ENCODE measurements at places on chromosomes 6 and 20.

- no peak for DNase-seq
Measured at GRCh38 chr6:5967594-5967993, 39.1 kb downstream of the NRN1 start.

GRCh38 chr20:46987001-46987400, 92.4 kb downstream of the EYA2 start:
- DNase-seq, result no peak

GRCh38 chr6:1747003-1747402, 137.3 kb downstream of the FOXC1 start:
- DNase-seq, result no peak

GRCh38 chr6:40520678-40521077, 66.5 kb downstream of the LRFN2 start:
- no peak for DNase-seq

DNA sequence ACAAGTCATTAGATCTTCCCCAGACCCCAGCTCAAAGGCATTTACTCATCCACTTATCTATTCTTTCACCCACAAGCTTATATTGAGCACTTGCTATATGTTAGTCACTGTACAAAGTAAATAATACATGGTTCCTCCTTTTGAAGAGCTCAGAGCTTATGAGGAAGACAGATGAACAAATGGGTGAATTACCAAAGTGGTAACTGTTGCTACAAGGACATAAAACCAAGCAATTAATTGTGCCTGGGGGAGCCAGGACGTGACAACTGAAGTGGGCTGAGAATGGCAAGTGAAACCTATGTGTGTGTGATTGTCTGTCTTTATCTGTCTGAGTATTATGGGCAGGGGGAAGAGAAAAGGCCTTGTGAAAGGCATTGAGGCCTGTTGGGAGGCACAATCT, 45.6 kb upstream of the AKIRIN2 start:
- no peak for DNase-seq

- no peak for DNase-seq
Measured at GRCh38 chr20:5261763-5262162, 55.0 kb downstream of the PROKR2 start.

GRCh38 chr6:126914801-126915200, 203.7 kb upstream of the RSPO3 start:
- DNase-seq, result no peak

DNA sequence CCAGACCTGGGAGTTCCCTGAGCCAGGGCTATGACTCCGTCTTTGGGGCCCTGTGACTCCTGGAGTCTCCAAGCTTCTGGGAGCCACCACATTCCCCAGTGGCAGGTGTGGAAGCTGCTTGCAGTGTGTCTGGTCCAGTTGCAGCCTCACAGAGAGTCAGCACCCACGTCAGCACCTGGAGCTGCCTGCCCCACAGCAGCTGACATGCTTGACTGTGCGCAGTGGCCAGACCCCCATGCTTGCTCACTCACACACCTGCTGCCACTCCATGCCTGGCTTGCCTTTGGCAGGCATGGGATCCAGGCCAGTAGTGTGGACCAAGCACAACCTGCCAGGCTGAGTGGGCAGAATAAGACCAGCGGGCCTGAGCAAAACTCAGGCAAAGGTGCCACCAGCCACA, 31.0 kb upstream of the ASIP start:
- DNase-seq, result no peak

GRCh38 chr6:109672175-109672574, 18.8 kb downstream of the AK9 start:
- DNase-seq, result no peak

DNA sequence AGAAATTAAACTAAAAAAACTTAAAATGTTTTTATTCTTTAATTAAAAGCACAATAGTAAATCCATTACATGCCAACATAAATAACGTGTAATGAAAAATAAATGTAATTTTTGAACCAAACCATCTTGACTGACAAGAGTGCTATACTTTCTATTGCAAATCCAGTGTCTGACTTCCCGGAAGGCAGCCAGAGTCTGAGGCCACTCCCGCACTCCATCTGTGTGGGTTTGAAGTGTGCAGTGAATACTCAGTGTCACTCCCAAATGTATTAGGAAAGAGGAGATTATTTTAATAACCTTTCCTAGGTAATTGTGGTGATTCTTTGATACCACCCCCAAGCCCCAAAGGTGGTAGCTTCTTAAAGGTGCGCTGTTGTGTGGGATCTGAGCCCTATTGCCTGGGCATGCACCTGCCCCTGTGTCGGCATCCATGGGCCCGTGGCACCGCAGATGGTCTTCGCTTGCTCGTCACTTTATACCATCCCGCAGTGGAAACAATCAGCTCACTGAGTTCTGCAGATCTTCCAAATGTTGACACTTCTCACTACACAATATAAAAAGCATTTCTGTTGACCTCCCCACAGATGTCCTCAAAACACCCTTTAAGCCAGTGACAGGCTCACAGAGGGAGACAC, 391.2 kb downstream of the THBS2 start:
- no peak for DNase-seq

GRCh38 chr6:12884983-12885382, 168.4 kb downstream of the PHACTR1 start:
- DNase-seq, result no peak

DNA sequence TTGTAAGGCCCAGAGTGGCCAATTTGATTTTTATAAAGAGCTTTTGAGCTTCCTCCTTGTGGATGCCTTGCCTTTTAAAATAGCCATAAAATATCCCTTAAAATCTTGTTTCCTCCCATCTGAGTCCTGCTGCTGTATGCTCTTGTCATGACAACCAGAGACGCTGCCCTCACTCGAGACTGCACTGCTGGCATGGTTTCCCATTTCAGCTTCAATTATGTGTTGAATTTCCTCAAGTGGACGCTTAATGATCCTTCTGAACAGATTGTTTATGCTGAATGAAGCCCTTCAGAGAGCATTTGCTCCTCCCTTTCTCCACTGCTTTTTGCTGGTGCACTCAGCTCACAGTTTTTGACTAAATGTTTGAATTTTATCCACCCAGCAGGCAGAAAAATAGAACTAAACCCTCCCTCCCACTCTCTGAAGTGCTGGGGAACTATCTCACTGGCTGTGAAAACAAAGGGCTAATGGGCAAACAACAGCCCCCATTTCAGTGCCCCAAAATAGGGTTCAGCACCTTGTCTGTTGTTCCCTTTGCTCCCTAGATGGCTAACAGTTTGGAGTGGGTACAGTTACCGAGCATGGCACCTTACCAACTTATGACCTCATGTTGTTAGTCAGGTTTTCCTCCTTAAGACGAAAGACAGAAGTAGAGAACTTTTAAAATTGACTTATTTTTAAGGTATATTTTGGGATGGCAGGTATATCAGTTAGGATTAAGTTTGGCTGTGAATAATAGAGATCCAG, 45.5 kb upstream of the RNF8 start:
- DNase-seq, result no peak

- no peak for DNase-seq
Measured at GRCh38 chr6:766625-767024, 73.7 kb upstream of the EXOC2 start.

DNA sequence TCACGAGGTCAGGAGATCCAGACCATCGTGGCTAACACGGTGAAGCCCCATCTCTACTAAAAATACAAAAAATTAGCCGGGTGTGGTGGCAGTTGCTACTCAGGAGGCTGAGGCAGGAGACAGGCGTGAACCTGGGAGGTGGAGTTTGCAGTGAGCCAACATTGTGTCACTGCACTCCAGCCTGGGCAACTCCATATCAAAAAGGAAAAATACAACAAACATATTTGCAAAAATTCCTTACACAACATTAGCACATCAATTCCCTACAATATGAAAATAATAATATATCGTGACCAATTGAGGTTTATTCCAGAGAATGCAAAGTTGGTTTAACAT, 38.8 kb upstream of the PLEKHG1 start:
- no peak for DNase-seq

GRCh38 chr6:447381-448165, 56.0 kb downstream of the IRF4 start:
- no peak for DNase-seq

DNA sequence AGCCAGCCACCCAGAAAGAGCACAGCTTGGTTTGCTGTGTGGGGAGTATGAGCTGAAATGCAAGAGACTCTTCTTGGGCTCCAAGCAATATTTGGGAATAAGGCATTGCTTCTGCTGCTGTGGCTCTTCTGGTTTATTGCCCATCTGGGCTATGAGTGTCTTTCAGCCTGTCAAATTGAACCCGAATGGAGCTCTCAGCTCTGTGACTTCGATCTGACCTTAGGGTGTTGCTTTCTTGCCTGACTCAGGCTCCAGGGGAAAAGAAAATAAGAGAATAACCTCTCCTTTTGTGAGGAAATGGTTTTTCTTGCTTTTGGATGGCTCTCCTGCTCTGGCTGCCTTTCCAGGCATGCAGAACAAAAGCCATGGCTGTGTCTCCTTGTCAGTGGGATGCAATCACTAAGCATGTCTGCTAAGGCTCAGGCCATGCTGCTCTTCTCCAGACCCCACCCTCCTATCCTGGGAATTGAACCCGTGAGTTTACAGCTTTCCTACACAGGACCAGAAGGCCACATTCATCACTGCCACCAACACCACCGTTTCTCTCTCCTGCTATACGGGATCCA, 169.4 kb upstream of the JAG1 start:
- no peak for DNase-seq

DNA sequence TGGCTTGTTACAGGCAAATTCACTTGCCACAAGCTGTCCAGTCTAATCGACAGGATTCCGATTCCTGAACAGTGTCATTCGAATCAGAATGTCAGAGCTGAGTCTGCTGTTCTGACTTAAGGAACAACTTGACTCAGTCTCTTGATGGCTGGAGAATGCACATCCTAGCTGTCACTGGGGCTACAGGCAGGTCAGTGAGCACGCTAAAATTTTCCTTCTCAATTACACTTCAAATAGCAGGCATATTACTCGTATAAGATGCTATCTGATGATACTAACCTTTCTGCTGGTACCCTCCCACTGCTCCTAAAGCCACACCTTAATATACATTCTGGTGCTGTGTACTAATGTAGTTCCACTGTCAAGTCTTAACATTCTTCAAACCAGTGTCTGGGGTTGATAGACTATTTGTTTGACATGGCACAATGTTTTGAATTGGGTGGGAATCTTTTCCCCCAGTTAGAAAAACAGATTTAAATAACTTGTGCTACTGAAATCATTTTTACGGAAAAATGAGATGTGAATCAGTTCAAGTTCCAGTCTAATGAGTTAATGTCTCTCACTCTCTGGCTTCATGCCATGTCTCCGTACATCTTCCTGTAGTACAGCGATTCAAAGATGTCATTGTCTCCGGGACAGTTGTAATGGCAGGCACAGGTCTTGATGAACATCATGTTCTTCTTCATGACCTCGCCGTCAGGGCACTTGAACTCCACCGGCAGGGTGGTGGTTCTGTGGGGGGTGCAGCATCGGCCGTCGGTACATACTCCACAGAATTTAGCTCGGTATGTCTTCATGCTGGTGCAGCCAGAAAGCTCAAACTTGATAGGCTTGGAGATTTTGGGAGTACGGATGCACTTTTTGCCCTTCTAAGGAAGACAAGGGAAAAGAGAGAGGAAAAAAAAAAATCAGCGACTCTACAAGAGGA, 2.2 kb downstream of the CCN2 start:
- no peak for DNase-seq

DNA sequence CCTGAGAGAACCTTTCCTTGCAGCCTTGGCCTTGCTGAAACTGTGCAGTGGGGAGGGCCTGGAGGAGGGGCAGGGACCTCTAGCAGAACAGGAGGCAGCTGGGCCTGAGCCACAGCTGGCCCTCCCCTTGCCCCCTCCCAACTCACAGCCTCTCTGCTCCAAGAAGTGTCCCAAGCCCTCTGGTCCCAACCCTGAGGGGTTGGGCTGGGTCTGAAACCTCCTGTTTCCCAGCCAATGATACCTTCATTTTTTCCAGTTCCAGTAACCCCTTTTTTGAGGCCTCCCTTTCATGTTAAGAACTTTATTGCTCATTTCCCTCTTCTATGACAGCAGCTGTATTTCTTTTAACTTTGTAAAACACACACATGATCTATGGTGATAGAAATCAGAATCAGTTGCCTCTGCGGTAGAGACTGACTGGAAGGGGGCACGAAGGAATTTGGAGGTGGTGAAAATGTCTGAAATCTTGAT, 17.9 kb upstream of the ARMC12 start:
- DNase-seq, result no peak

- no peak for DNase-seq
Measured at GRCh38 chr6:19609972-19610641, 227.1 kb upstream of the ID4 start.

DNA sequence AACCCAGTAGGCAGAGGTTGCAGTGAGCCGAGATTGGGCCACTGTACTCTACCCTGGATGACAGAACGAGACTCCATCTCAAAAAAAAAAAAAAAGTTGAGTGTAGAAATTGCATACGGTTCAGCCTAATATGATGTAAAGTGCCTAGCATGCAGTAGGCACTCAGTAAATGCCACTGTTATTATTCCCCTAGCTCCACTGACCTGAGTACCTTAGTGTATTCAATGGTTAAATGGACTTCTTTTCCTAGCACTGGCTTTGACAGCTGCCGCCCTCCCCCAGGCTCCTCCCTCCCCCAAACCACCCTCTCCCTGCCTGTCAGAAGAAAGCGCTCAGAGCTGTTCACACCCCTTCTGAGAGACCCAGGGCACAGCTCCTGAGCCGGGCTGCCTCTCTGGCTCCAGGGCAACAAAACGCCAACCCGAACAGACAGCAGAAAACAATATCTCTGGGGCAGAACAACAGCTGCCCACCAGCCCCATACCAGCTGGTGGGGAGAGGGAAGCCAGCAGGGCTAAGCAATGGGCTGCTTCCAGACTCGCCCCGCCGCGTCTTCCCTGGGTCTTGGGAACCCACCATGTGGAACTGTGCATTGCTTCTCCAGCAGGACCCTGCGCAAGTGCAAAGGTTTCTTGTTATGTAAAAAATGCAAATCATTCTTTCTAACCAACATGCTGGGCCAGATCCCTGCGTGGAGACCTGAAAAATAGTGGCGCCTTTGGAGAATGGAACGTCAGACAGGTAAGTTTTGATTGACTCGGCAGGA, 4.5 kb downstream of the CPNE5 start:
- no peak for DNase-seq

DNA sequence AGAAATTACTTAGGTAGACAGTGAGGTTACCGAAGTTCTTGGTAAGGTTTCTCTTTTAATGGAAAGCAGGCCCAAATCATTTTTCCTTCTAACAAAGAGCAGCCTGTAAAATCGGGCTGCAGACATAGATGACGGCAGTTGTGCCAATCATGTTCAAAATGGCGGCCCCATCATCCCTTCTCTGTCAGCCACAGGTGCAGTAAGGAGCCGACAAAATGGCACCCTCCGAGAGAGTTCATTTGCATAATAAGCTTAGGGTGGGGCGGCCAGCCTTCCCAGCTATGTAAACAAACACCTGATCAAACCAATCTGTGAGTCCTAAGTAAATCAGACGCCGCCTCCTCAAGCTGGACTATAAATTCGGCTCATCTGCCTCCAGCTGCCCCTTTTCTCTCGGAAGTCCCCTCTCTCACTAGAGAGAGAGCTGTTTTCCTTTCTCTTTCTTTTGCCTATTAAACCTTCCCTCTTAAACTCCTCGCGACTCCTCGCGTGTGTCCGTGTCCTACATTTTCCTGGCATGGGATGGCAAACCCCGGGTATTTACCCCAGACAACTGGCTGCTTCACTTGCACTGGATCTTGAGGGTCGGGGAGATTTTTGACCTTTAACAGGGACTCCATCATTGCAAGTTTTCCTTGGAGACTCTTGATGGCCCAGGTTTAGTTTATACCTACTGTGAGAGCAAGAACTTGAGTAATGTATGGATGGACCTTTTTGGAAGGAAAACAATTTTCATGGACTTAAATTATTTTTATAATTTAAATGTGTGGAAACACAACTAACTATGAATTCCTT, 8.9 kb upstream of the DDR1 start:
- no peak for DNase-seq
